ENCODE measurements at places on chromosomes 11 and 22.
A peak's percentile ranks its signal among the peaks of the same experiment; 100 is the strongest.

DNA sequence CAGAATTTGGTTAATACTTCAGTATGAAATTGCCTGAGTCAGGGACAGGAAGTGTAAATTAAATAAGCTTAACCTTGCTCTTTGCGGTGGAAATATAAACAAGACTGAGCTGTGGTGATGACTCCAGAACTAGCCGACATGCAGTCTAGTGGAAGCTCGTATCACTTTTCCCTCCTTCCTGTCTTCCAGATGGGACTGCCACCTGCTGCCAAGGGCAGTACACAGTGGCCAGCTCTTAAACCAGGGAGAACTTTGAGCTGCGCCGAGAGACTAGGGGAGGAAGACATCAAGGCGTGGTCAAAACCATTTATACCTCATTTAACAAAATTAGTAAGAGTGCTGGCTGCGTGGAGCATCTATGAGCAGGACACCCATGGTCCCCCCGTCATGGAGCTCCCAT lies 31.3 kb upstream of the CTTN start:
- DNase-seq: no peak

DNA sequence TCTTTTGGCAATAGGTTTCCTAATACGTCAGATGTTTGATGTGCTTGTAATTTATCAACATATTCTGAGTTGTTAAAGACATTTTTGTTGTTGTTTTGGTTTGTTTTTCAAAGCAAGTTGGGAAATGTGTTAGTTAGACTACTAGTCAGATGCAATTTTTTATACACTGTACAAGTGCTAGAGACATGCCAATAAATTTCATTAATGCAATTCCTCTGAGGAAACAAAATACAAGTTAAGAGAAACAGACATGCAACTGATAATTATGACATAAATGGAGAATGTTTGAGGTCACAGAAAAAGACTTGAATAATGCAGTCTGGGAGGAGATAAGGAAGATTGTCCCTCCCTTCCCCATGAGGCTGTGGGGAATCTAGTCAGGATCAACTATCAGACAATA lies 5.9 kb downstream of the OR51T1 start:
- DNase-seq: no peak

GRCh38 chr22:26169315-26170111 lies at the start of gene SEZ6L:
Gene SEZ6L (plus strand): TSS chr22:26169462. CDS start chr22:26169670, 208 bp downstream.
- peak; percentile 4 for DNase-seq

DNA sequence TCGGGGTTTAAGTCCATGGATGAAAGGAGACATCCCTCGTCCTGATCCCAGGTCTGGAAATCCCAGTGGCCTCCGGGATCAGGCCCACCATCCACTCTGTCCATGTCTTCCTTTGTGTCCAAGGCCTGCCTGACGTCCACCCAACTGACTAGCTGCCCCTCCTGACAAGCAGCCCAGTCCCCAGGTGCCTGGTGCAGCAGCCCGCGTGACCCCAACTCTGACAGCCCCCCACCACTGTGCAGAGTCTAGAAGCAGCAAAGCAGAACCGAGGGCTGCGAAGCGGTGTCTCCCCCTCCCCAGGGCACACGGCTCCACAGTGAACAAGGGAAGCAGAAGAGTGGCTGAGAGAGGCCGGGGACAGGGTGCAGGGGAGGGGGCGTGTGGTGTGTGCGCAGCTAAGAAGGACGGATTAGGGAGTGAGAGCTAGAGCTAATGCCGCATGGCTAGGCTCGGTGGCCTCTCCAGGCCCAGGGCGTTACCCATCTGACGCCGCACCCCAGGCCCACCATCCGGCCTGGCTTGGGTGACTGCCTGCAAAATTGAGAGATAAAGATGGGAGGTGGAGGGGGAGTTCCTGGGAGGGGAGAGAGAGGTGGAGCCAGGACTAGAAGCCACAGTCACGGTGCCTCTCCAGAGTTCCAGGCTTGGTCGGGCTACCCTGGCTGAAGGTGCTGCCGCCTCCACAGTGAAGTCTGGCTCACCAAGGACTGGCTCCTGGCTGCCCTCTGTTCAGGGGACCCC lies 16.6 kb upstream of the BAIAP2L2 start:
- no peak for DNase-seq

DNA sequence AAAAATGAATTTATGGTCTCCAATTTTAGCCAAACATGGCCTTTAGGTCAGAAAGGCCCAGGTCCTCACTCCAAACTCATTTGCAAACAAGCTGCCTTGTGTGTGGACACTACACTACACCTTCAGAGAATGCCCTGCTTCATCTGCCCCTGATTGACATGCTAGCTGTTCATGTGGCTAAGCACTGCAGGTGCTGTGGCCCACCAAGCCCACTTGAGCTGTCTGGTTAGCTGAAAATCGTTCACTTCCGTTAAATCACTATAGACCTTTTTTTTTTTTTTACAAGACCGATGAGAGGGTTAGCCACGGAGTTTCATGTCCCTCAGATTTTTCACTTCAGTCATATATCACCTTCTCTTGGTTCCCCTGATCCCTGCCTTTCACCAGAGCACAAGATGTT lies 39.3 kb downstream of the NF2 start:
- no peak for DNase-seq

GRCh38 chr22:36797374-36797773 lies 19.5 kb downstream of the PVALB start:
- no peak for DNase-seq

DNA sequence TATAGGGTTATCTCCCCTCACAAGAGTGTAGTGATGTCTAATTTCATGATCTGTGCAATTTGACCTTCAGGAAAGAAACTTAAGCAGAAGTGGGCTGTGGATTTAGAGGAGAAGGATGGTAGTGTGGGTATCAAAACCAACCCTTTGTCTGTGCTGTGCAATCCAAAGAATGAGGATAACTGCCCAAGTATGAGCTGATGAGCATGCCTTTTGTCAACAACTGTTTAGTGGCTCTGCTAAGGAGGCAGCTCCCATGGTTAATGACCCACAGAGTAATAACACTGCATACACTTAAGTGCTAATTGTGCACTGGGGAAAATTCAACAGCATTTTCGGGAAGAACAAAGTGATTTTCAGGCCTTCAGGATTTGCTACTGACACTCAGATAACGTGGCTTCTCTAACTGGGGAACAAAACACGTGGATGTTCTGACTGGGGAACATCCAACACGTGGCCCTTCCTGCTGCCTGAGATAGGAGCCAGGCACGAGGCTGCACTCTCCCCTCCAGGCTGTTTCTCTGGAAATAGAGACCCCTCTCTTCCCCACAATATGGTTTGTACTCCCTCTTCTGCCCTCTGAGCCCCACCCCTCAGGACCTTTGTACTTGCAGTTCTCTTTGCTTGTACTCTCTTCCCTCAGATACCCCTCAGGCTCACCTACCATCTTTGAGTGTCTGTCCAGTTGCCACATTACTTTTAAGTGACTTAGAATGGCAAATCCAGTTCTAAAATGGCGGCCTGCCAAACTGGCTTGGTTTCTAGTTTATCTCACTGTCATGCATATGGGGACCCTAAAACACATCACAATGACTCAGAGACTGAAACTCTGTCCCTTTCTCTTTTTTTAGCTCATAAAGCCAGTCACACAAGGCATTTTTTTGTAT lies 234.9 kb upstream of the POU2AF2 start:
- DNase-seq: no peak

DNA sequence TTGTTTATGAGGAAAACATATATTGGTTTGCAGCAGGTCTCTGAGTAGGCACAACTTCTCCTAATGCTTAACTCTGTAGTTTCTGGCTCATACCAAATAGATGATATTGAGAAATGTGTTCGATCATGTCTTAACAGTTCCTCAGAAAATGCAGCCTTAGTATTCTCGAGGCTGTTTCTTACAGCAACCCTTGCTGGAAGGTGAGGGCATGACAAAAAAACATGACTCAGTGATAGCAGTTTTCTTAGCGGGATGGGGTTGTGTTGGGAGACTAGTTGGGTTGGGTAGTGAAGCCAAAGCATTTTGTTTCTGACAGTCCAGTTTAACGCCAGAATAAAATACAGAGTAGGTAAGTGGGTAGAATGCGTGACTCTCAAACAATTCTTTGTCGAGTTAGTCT lies 94.7 kb upstream of the PARVA start:
- no peak for DNase-seq

- no peak for DNase-seq
Observed at GRCh38 chr11:113189909-113190667, 124.3 kb upstream of the TTC12 start.

- DNase-seq: no peak
Observed at GRCh38 chr11:72072348-72072747, 8.0 kb downstream of the NUMA1 start.

- DNase-seq: no peak
Observed at GRCh38 chr11:130846606-130847005, 69.7 kb downstream of the SNX19 start.

- peak; percentile 80 for DNase-seq
Observed at GRCh38 chr22:42444077-42444904, 12.1 kb upstream of the NFAM1 start.

- DNase-seq: peak; percentile 23
Observed at GRCh38 chr22:24106385-24107381, 74.6 kb upstream of the SUSD2 start.

- DNase-seq: no peak
Observed at GRCh38 chr11:83459798-83460197, 173.6 kb upstream of the CCDC90B start.

DNA sequence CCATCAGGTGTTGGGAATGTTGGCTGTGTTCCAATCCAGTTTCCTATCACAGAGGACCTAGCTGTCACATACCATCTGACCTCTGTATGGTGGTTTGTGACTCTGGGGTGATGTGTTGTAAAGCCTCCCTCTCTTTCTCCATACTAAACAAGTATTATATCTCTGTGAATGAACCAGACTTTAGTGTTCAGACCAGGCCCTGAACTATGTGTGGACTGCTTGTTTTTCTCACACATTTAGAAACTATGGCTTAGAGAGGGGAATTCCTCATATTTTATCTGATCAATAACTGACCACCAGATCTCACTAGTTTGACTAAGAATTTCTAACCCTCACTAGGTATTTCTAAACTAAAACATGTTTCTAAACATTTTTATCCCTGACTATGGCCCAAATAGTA lies 17.5 kb downstream of the NCR3LG1 start:
- no peak for DNase-seq

- no peak for DNase-seq
Observed at GRCh38 chr11:45560913-45561281, 104.5 kb downstream of the CHST1 start.

DNA sequence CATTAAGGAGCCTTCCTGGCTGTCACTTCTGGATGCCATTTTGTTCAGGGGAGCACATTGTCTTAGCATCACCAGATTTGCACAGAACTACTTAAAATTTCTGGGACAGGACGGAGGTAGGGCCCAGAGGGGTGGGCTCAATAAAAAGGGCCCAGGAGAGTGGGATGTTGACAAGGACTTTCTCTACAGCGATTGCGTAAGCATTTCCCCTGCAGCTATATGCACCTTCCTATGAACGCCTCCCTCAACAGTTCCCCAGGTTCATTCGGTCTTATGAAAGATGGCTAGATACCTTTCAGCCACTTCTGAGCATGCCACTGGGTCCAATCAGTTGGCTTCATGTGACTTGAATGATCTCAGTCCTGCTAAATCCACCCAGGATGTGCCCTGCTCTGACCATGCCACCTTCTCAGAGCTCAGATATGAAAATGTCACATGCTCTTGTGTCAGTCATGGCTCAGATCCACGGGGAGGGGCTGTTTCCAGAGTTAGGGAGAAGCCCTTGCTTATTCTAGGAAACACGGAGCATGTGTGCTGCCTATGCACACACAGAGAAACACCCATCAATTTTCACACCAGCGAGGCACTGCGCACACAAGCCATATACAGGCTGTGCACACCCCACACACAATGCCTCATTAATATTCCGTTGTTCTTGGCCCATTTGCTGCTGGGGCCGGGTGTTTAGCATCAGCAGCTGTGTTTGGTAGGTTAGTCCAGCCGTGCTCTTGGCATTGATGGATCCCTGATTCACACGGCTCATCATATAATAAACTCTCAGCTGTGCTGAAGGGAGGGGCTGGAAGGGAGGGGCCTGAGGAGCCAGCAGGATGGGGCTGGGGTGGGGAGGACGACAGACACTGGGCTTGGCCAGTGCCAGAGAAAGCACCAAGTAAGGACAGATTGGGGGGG lies 52.5 kb upstream of the NNMT start:
- no peak for DNase-seq

- no peak for DNase-seq
Observed at GRCh38 chr11:77441426-77441825, 32.5 kb downstream of the PAK1 start.

GRCh38 chr11:14331476-14332136 lies 27.4 kb downstream of the RRAS2 start:
- DNase-seq: no peak

Measured in stimulated activated naive CD8-positive, alpha-beta T cell treated with anti-CD3 and anti-CD28 coated beads, Interleukin-15, Interleukin-2, amounts not matched to agents 100 U/mL and 50 U/mL, for 24 hours (primary cell).